T-helper 17 cell (primary cell): ENCODE measurements at places on chromosomes 11 and 22. TPM values are rescaled to one million over a fixed set of nuclear protein-coding genes. Genes with fewer than 3 reads are reported as not detected.
A peak's percentile ranks its signal among the peaks of the same experiment; 100 is the strongest.

DNA sequence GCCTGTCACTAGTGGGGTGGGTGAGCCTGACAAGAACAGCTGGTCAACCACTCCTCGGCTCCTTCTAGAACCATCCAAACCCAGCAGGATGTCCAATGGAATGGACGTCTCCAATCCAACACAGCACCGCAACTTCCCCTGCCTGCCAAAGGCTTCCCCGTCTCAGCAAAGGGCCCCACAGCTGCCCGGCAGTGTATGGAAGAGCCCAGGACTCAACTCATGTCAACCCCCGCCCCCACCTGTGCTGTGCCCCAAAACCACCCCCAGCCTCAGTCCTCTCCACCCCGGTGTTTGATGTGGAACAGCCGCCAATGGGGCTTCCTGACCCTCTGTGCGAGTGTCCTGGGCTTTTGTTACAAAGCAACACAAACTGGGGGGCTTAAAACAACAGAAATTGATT is 223.8 kb downstream of the CTTN start:
- no peak overlapping the region for H3K27ac ChIP-seq
- H3K27me3 ChIP-seq: peaks cover 6% of the 10 kb centered on the region
- DNase-seq: no peak
- H3K4me1 ChIP-seq: no peaks in the 10 kb centered on the region

DNA sequence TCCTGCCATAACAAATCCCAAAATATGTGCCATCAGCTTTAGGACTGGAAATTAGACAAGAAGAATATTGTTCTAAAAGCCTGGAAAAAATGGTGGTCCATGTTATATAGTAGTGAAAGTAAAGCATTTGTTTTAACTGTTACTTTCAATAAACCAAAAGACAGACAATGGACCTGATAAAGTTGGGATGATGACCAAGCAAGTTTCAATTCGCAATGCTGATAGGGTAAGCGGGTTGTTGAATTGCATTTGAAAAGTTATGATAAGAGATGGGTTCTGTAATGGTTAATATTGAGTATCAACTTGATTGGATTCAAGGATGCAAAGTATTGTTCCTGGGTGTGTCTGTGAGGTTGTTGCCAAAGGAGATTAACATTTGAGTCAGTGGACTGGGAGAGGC is 131.9 kb upstream of the ZC3H12C start:
- no peak overlapping the region for H3K4me3 ChIP-seq
- H3K4me1 ChIP-seq: no peaks in the 10 kb centered on the region
- H3K27ac ChIP-seq: no peak overlapping the region
- H3K36me3 ChIP-seq: no peaks in the 10 kb centered on the region

DNA sequence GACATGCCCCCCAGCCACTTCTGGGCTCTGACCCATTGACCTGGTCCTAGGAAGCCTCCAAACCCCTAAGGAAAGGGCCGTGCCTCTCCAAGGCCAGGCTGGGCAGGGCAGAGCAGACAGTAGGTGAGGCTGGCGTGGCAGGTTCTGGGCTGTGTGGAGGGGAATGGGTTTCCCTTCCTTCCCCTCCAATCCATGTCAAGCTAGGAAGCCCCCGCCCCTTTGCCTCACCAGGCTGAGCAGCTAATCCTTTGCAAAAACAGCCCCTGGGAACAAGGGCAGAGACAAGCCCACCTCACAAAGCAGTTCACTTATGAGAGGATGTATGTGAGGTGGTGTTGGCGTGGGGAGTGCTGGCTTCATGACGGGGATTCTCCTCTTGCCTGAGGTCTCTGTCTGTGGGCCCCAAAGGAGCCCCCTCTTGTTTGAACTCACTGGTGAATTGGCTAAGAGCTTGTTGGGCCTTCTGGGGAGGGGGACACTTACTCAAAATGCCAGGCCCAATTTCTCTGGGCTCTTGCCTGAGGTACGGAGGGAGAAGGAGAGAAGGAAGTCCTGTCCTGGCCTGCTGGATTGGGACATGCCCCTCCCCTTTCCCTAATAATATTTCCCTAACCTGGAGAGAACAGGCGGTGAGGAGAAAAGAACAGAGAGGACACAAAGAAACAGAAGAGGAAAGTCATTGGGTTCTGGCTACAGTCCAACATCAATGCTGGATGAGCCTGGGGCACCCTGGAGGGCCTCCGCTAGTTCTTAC is 1.6 kb upstream of the TRIM29 start:
- H3K4me1 ChIP-seq: peaks cover 3% of the 10 kb centered on the region
- H3K4me3 ChIP-seq: no peak overlapping the region
- no peaks in the 10 kb centered on the region for H3K36me3 ChIP-seq
- DNase-seq: no peak
- H3K27ac ChIP-seq: no peak overlapping the region

GRCh38 chr22:17787716-17788330 is 13.6 kb upstream of the BID start:
- H3K36me3 ChIP-seq: no peaks in the 10 kb centered on the region
- no peak for DNase-seq
- H3K27me3 ChIP-seq: no peaks in the 10 kb centered on the region
- H3K4me1 ChIP-seq: no peaks in the 10 kb centered on the region
- H3K27ac ChIP-seq: peak overlapping the region; percentile 63
- H3K4me3 ChIP-seq: no peak overlapping the region

- H3K4me1 ChIP-seq: peaks cover 16% of the 10 kb centered on the region
- peaks cover 30% of the 10 kb centered on the region for H3K27me3 ChIP-seq
- peak overlapping the region; percentile 43 for H3K27ac ChIP-seq
Measured at GRCh38 chr11:57473285-57473841, 13.0 kb downstream of the RTN4RL2 start.

- DNase-seq: no peak
- no peak overlapping the region for H3K4me3 ChIP-seq
- no peaks in the 10 kb centered on the region for H3K4me1 ChIP-seq
- peaks cover 15% of the 10 kb centered on the region for H3K27me3 ChIP-seq
- H3K36me3 ChIP-seq: no peaks in the 10 kb centered on the region
Measured at GRCh38 chr11:8823174-8823742, 87.7 kb upstream of the AKIP1 start.

LRP4 gene
- not detected for total RNA-seq

DNA sequence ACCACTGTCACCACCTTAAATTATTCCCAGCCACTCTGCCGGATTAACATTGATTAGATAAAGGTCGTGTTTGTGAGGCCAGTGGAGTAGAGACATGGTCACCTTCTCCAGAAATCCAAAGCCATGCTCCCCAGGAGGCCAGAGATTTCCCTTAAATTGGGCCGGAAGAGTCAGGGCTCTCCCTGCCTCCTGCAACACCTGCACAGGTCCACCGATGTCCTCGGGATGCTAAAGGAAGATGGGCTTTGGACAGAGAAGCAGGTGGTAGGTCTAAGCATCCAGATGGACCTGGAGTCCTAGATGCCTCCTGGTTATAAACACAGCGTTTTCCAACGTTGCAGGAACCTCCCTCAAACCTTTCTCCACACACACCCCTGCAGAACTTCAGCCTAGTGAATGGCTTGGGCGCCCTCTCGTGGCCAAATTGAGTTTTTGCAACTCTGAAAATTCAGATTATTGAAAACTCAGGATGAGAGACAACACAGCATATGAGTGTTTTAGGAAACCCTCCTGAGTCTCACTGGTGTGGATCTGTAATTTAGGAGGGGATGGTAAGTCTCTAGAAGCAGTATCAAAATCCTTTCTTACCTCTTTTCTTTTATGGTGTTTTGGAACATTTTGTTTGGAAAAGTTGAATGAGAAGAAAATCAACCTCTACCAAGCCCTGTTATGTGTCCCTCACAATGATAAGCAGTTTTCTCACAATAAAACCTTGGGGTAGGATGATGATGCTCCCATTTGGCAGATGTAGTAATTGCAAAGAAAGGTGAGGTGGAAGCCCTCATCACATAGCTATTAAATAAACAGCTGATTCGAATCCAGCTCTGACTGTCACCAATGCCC is 109.6 kb downstream of the RRAS2 start:
- no peak overlapping the region for H3K27ac ChIP-seq
- peak; percentile 65 for DNase-seq
- no peaks in the 10 kb centered on the region for H3K27me3 ChIP-seq
- H3K36me3 ChIP-seq: no peaks in the 10 kb centered on the region

B3GAT1 gene
- 0.18 TPM for total RNA-seq

GRCh38 chr11:73176874-73177155 is 34.7 kb upstream of the FCHSD2 start:
- H3K27me3 ChIP-seq: peaks cover 10% of the 10 kb centered on the region
- no peak overlapping the region for H3K4me3 ChIP-seq
- H3K27ac ChIP-seq: no peak overlapping the region
- no peak for DNase-seq

DNA sequence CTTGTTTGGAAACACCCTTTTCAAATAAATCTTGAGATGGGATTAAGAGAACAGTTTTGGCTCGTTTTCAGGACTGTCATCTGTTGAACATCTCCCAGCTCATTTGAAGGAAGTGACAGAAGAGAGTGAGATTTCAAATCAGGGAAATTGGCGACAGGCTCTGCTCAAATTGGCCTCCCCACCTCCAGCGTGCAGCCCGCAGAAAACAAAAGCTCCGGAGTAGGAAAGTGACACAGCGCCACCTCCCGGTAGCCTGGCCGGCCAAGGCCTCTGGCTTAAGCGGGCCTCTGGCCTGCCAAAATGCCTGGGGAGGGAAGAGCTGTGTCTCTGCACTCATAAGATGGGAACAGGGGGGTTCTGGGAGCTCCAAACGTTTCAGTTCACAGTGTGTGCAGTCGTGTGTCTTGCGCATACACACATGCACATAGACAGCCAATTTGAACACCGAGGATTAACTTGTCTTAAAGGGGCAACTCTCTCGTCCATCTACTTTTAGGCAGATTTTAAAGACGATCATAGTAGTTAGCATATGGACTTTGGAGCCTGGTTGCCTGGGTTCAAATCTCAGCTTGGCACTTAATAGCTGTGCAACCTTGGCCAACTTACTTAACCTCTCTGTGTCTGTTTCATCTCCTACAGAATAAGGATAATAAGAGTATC is 132.7 kb upstream of the RCN1 start:
- no peaks in the 10 kb centered on the region for H3K27me3 ChIP-seq
- H3K4me3 ChIP-seq: no peak overlapping the region
- peak; percentile 24 for DNase-seq
- H3K27ac ChIP-seq: no peak overlapping the region
- no peaks in the 10 kb centered on the region for H3K36me3 ChIP-seq

- peak overlapping the region; percentile 93 for H3K27ac ChIP-seq
- no peaks in the 10 kb centered on the region for H3K27me3 ChIP-seq
- H3K4me1 ChIP-seq: peaks cover 27% of the 10 kb centered on the region
- H3K4me3 ChIP-seq: peak overlapping the region; percentile 89
Measured at GRCh38 chr22:49971232-49972162, 10.9 kb downstream of the PIM3 start.

GRCh38 chr11:34234086-34234740 is 123.6 kb downstream of the ABTB2 start:
- H3K36me3 ChIP-seq: no peaks in the 10 kb centered on the region
- H3K27me3 ChIP-seq: peaks cover 14% of the 10 kb centered on the region
- H3K27ac ChIP-seq: no peak overlapping the region
- DNase-seq: peak; percentile 71
- no peak overlapping the region for H3K4me3 ChIP-seq

GRCh38 chr11:5317292-5317691 is 6.8 kb downstream of the OR51B2 start:
- no peaks in the 10 kb centered on the region for H3K27me3 ChIP-seq
- H3K36me3 ChIP-seq: no peaks in the 10 kb centered on the region
- H3K4me1 ChIP-seq: no peaks in the 10 kb centered on the region
- DNase-seq: no peak

GRCh38 chr11:36702330-36703054 is 104.5 kb upstream of the RAG2 start:
- no peak for DNase-seq
- peaks cover 60% of the 10 kb centered on the region for H3K27me3 ChIP-seq
- H3K36me3 ChIP-seq: no peaks in the 10 kb centered on the region
- H3K27ac ChIP-seq: no peak overlapping the region
- peaks cover 5% of the 10 kb centered on the region for H3K4me1 ChIP-seq
- no peak overlapping the region for H3K4me3 ChIP-seq

GRCh38 chr11:60717956-60718355 is 6.6 kb upstream of the MS4A18 start:
- H3K27ac ChIP-seq: no peak overlapping the region
- H3K36me3 ChIP-seq: peaks cover 2% of the 10 kb centered on the region
- no peak overlapping the region for H3K4me3 ChIP-seq
- no peak for DNase-seq
- peaks cover 48% of the 10 kb centered on the region for H3K27me3 ChIP-seq

DNA sequence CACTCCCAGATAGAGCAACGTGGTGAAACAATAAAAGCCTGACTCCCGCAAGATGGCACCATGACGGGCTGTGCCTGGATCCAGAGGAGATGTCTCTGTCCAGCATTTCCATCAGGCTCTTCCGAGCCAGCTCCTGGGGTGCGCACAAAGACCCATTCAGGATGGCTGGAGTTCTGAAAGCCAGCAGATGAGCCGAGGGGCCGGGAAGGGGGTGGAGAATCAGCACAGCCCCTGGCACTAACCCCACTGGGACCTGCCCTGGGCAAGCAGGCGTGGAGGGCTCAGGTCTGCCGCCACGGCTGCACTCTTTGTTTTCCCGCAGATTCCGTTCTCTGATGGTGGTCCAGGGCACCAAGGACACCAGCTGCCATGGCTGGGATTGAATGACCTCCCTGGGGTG is 97.2 kb upstream of the BLID start:
- no peaks in the 10 kb centered on the region for H3K36me3 ChIP-seq
- no peak overlapping the region for H3K4me3 ChIP-seq
- H3K27ac ChIP-seq: no peak overlapping the region
- no peak for DNase-seq
- peaks cover 32% of the 10 kb centered on the region for H3K27me3 ChIP-seq
- H3K4me1 ChIP-seq: no peaks in the 10 kb centered on the region

LRRC4C gene
- total RNA-seq: not detected

- no peak for DNase-seq
- no peaks in the 10 kb centered on the region for H3K36me3 ChIP-seq
- peaks cover 3% of the 10 kb centered on the region for H3K4me1 ChIP-seq
Measured at GRCh38 chr11:95506777-95507176, 275.8 kb upstream of the SESN3 start.

GRCh38 chr22:46072110-46072881 is 78.0 kb upstream of the PPARA start:
- no peak for DNase-seq
- H3K27me3 ChIP-seq: no peaks in the 10 kb centered on the region
- peak overlapping the region; percentile 78 for H3K27ac ChIP-seq
- H3K36me3 ChIP-seq: no peaks in the 10 kb centered on the region
- peaks cover 32% of the 10 kb centered on the region for H3K4me1 ChIP-seq

KIAA1671 gene
- total RNA-seq: 1.4 TPM

ACR gene
- not detected for total RNA-seq

C11orf21 gene
- 50.1 TPM for total RNA-seq

DNA sequence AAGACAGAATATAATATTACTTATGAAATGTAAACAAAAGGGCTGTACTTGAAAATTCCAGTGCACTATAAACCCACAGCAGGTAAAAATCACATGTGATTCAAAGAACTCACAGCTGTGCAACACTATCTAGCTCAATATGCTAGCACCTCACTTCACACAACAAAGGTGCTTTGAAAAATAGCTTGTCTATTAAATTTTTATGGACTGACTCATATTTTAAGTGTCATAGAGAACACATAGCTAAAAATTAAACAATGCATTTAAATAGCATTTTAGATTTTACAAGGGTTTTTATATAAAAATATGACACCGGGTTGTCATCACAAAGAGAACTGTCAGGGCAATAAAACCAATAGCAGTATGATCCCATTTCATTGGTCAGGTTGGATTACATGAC is 1390.5 kb upstream of the TENM4 start:
- no peaks in the 10 kb centered on the region for H3K27me3 ChIP-seq
- H3K36me3 ChIP-seq: no peaks in the 10 kb centered on the region
- H3K4me1 ChIP-seq: no peaks in the 10 kb centered on the region
- no peak overlapping the region for H3K27ac ChIP-seq
- no peak overlapping the region for H3K4me3 ChIP-seq
- DNase-seq: no peak
